Stimulated activated CD4-positive, alpha-beta T cell treated with anti-CD3 and anti-CD28 coated beads, Interleukin-1b, Interleukin-23, amount 100 ng/mL, for 24 hours (primary cell): ENCODE measurements at places on chromosomes 12 and 14.

DNA sequence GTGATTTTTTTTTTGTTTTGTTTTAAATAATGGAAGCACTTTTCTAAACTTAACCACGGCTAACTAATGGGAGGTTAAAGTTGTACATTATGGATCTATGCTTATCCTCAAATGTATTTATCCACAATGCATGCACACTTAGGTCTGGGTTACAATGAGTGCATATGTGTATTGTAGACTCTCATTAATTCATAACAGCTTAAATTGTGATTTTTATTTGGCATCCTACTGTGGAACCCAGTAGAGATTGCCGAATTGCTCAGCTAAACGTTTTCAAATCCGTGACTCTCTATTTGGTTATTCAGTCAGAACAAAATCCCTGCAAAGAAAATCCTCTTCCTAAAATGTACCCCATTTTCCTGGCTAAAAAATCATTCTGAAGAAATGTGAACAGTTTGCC lies 244.0 kb downstream of the SLC25A21 start:
- DNase-seq: no peak

- DNase-seq: no peak
These were observed 7.7 kb downstream of the RARG start for GRCh38 chr12:53224061-53224896.

DNA sequence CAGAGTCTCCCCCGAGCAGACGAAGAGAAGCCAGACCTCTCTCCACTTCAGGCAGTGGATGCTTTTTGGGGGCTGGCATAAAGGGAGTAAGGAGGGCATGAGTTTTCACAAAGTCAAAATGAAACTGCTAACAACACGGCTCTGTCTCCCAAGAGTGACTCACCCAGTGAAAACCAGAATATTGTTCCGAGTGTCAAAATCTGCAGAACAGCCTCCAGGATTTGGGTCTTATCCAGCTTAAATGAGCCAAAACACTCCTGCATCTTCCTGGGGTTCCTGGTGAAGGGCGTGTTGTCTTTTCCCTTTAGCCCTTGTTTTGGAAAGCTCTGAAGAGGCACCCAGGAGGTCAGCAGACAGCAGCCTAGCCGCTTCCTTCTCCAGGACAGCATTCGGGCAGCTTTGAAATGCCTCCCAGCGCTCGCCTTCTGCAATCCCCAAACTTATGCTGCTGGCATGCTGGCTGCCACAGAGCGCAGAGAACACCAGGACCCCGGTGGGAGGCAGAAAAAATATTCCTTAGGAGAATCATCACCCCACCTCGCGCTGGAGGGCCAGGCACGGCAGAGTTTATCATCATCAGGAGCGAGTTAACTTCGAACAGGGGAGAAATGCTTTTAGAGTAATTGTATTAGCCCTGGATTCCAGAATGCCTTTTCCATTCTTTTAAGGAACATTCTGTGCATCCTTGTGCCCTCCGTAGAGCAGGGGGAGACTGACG lies 117.7 kb upstream of the NCOR2 start:
- no peak for DNase-seq

GRCh38 chr12:92634202-92634601 lies 68.6 kb upstream of the PLEKHG7 start:
- no peak for DNase-seq

GRCh38 chr14:67417633-67418032 lies 5.7 kb upstream of the PLEK2 start:
- DNase-seq: no peak

GRCh38 chr14:32414808-32415255 lies 85.7 kb downstream of the AKAP6 start:
- no peak for DNase-seq

DNA sequence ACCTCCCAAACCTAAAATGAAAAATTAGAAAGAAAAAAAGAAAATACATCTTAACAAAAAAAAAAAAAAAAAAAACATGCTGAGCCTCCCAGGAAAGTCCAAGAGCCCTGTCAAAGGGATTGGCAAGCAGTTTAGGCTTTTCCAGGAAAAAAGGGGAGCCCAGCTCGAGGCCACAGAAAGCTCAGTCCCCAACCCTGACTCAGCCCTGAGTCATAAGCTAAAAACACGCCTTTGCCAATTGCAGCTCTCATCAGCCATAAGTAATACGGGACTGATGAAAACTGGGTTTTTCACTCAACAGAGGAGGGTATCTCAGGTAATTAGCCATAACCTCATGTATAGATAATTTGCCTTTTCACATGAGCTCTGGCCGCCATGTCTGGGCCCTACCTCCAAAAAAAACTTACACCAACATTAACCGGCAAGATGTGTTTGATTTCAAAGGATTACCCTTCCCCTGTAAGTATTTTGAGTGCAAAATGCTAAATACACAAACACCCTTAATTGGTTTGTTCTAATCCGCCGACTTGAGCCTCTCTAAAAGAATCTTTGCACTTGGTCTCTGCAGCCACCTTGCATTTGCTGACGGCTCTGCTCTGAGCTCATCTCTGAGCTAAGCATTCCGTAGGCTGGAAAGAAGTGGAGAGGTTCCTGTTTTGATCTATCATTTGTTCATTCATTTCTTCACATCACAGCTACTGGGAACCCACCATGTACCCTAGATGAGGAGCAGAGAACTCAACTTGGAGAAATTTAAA lies 319.2 kb downstream of the BCL11B start:
- DNase-seq: no peak

- DNase-seq: no peak
These were observed 53.6 kb upstream of the RIN3 start for GRCh38 chr14:92459950-92460421.

DNA sequence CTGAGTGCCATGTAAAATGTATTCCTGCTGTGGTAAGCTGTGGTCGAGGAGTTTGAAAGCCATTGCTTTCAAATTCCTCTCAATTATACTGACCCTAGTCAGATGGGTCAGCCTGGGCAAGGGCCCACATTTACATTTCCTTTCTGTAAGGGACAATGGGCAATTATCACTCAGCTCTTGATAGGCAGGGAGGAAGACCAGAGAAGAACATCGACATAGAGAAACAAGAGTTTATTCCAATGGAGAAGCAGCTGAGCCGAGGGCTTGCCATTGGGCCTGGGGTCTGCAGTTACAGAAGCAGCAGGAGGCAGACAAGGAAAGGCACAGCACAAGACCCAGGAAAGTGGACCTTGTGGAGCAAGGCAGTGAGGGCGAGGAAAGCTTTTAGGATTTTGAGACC lies 9.7 kb downstream of the NRIP2 start:
- no peak for DNase-seq

DNA sequence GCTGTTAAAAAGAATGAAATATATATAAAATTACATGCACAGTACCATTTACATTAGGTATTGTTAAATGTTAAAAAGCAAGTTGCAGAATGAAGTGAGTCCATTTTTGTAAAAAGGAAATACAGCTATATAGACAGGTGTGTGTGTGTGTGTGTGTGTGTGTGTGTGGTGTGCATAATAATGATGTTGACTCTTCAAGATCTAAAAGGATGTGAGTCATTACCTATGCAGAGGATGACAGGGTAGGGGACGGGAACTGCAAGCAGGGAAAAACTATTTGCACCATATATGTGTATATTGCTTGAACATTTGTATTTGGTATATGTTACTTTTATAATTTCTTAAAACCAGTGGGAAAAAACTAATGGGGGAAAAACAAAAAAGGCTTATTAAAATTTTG lies 3.1 kb downstream of the C14orf39 start:
- DNase-seq: no peak

GRCh38 chr14:96167224-96168148 lies 37.2 kb upstream of the BDKRB2 start:
- no peak for DNase-seq
